ENCODE measurements at places on chromosomes 12 and 14. TPM values are rescaled to one million over a fixed set of nuclear protein-coding genes. Genes with fewer than 3 reads are reported as not detected.

Gene PLCZ1
- polyA plus RNA-seq: 2.3 TPM

Gene ALDH2
- polyA plus RNA-seq: 97.8 TPM

Gene FAM181A
- polyA plus RNA-seq: 0.10 TPM

Gene PTPRR
- polyA plus RNA-seq: 0.32 TPM

Gene KCNJ8
- polyA plus RNA-seq: 22.1 TPM

Gene RASSF8
- 39.3 TPM for polyA plus RNA-seq

Gene ANG
- 7.2 TPM for polyA plus RNA-seq

Gene COPS7A
- polyA plus RNA-seq: 58.8 TPM

Gene CFAP73
- 3.2 TPM for polyA plus RNA-seq

Gene ASB2
- 1.4 TPM for polyA plus RNA-seq

Gene MAX
- 58.7 TPM for polyA plus RNA-seq

Gene SLC39A5
- 5.6 TPM for polyA plus RNA-seq

GRCh38 chr12:10718279-10718821 is 4.8 kb downstream of the YBX3 start:
- DNase-seq: no peak

GRCh38 chr14:105880616-105881015 is 354.2 kb downstream of the TMEM121 start:
- no peak for DNase-seq

DNA sequence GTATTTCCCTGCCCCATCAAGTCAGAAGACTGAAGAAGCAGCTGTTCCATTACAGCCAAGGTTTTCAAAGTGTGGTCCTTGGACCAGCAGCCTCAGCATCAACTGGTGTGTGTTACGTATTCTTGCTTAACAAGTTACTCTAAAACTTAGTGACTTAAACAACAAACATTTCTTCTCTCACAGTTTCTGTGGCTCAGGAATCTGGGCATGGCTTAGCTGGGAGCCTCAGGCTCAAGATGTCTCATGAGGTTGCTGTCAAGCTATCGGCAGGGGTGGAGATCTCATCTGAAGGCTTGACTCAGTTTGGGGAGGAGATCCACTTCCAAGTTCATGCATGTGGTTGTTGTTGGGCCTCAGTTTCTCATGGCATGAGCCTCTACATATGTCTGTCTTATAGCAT is 174.5 kb downstream of the KTN1 start:
- DNase-seq: no peak

- DNase-seq: peak; percentile 15
Observed at GRCh38 chr14:26597071-26597588, 703 bp downstream of the NOVA1 start.

DNA sequence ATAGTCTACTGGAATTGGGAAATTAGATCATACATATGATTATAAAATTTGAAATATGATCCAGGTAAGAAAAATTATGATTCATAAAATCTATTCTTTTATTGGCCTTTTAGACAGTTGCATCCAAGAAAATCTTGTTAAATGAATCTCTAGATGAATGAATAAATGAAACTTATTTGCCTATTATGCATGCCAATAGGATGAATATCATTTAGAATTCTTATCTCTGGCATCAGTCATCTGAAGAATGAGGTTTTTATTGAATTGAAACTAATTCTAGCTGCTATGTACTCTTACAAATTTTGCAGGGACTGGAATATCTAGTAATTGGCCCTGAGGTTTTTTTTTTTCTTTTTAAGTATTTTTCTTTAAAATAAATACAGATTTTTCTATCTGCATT is 475.5 kb downstream of the NAV3 start:
- no peak for DNase-seq

DNA sequence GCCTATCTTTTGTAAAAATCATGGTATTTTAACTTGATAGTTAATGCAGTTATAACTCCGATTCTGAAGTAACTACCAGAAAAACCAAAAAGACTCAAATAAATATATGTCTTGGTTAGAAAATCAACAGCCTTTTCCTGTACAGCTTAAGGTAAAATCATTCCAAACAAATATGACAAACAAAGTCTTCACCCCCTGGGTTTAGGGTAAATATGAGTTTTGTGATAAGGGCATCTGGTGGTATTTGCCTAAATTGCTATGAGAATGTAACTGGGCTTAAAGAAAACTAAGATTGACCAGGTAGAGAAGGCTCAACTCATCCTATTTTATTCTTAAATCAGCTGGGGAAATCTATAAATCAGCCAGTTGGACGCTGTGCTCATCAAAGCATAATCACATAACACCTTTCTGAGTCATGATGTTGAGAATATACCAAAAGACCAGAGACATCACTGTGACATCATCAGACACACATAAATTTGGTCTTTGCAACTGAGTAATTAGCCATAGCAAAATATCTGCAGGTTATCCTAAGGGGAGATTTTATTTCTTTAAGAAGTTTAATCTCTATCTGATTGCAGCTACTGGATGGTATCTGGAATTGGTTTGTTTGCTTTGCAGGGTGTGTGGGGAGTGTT is 133.9 kb downstream of the STXBP6 start:
- DNase-seq: no peak

DNA sequence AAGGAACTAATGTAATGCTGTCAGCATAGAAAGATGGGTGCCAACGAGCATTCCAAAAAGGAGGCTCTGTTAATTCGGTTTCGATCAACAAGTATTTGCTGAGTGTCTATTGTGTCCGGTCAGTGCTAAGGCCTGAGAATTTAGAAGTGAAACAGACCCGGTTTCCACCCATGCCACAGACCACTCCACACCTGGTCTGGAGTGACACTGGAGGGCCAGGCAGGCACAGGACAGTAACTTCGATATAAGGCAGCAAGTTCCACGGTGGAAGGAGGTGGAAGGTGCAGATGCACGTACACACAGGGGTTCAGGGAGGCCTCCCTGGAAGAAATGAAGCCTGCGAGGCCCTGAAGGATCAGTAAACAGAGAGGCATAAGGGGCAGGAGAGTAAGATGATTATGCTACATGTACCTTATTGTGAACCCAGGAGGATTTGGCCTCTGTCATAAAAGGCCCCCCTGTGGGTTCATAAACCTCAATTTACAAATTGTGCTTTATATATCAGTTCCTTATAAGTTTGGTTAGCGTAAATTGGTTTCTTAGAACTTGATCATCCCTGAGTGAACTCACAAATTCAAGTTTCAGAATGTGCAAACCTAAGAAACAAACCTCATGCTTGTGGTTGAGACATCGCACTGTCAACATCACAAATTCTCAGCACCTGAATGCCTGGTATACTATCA is 25.9 kb downstream of the SSH1 start:
- no peak for DNase-seq

DNA sequence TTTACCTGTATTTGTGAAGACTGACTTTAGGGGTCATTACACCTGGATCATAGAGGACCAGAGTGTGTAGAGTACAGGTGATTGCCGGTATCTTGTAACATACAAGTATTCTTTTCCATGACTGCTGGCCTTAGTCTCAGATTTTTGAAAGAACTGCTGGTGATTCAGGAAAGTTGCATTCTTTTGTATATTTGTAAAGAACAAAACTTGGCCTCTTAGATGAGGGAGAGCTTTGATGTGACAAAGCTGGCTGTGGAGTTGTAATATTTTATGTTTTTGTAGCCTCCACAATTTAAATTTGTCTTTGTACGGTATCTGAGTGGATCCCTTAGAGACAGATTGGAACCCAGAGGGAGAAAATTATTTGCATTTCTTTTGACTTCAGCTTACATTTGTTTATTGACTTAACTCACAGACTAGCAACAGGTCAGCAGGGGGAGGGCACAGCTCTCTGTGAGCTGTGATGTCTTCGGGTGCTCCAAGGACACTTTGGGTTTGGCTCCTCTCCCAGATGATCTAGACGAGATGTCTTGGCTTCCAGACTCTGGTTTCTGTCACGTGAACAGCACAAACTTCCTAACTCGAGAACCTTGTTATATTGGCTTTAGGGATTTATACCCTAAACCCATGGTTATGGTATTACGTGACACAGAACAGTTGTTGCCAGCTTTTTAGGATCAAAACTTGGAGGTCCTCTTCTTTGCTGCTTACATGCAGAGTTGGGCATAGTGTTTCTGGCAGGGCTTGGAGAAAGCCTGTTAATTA is 65.9 kb downstream of the DAAM1 start:
- DNase-seq: peak; percentile 90

DNA sequence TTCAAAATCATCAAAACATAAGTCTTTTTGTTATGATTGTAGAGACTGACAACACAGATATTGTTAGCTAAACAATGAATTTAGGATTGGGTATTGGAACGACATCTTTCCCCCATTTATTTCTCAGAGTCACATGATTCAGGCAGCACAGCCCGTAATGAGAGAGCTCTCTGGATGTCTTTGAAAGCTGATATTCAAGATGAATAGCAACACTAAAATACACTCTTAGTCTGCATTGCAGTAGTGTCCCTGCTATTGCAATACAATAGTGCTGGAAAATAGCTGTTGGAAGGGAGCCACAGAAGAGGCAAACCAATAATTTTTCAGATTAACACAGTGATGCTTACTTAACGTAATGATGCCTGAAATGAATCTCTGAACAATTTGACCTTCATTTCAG is 9.9 kb downstream of the GTSF1 start:
- DNase-seq: no peak

DNA sequence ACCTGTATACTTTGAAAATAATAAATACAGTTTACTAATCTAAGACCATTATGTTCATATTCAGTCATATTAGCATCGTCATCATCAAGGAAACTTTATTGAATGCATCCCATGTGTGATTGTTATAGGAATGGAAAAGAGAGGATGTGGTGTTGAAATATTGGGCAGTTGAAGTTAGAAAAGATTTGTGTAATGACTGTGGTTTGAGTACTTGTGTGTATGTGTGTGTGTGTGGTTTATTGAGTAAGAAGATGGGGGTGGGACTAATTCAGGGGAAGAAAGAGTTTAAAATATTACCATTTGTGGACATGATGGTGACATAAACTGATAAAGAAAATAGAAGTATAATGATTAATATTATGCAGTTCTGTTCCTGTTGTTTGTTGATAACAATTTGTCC is 238.7 kb upstream of the SEL1L start:
- DNase-seq: no peak

DNA sequence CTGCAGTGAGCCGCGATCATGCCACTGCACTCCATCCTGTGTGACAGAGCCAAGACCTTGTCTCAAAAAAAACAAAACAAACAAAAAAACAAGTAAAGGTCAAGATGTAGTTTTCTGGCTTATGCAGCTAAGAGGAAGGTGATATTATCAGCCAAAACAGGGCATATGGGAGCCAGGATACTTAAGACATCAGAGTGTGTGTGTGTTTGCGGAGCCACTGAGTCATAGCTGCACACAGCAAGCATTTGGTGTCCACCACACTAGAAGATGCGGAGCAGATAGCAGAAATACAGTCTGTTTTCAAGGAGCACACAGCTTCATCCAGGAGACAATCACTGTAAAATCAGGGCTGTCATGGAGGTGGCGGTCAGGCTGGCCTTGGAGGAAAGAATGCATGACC is 72.6 kb upstream of the REP15 start:
- no peak for DNase-seq

- DNase-seq: no peak
Observed at GRCh38 chr12:127903146-127903545, 363.8 kb upstream of the TMEM132C start.

DNA sequence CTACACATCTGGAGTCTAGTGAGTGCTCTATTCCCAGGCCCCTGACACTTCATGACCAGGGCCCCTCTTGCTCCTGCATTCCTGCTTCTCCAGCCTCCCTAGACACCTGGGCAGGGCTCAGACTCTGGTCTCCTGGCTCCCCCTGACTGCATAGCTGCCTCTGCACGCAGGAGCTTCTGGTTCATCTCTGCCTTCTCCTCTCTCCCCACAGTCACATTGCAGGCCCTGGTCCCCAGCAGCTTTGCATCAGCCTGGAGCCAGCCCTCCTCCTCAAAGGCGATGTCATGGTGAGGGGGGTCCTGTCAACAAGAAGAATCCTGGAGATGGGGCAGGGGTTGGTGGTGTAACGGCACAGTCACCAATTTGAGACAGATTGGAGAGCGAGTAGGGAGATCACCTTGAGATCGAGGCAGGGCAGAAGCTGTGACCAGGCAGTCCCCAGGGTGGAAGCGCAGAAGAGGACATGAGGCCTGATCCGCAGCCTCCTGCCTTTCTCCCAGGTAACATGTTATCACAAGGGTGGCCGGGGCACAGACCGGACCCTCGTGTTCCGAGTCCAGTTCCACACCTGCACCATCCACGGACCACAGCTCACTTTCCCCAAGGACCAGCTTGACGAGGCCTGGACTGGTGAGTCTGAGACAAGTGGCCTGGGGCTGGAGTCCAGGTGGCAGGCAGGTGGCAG is 8.1 kb downstream of the TNS2 start:
- DNase-seq: no peak

DNA sequence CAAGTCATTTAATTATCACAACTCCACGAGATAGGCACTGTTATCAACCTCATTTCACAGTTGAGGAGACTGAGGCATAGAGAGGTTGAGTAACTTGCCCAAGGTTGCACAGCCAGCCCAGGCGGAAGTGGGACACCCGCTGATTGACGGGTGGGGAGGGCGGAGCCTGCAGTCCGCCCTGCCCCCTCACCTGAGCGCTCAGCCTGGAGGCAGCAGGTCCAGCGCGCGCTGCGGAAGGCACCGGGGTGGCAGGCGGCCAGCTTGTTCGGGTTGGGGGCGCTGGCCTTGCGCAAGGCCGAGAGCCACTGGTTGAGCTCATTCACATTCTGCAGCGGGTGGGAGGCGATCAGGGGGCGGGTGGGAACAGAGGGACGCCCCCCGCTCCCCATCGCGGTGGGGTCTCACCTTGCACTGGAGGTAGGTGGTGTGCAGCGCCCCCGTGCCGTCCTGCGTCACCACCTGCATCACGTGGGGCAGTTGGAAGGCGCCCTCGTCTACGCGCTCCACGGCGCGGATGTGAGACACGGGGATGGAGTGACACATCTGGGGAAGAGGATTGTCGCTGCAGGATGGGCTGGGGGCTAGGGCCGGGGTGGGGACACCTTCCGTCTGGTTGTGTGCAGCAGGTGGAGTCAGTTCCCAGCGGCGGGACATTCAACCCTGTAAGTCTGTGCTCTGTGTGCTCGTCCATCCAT is 31.7 kb downstream of the RASAL1 start:
- DNase-seq: no peak

- DNase-seq: no peak
Observed at GRCh38 chr12:123923927-123924326, 48.7 kb downstream of the CCDC92 start.
